ENCODE measurements at places on chromosomes 2 and 18.
A peak's percentile ranks its signal among the peaks of the same experiment; 100 is the strongest.

GRCh38 chr2:217469203-217469810 lies 533.5 kb downstream of the TNS1 start:
- DNase-seq: no peak

DNA sequence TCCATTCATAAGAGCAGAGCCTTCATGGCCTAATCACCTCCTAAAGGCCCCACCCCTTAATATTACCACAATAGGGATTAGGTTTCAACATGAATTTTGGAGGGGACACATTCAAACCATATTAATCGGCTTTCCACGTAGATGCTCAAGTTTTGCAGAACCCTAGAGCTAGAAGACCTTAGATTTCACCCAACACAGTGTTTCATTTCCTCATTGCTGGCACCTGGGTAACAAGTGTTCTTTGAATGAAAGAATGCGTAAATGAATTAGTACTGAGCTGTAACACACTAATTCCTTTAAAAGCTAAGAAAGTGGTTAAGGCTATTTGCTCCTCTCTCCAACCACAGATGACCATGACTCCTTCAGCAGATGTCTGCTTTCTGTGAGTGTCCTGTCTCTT lies 252.5 kb downstream of the SMAD2 start:
- DNase-seq: no peak

- DNase-seq: peak; percentile 61
These were observed 599 bp downstream of the ADAM23 start for GRCh38 chr2:206443735-206444527.

DNA sequence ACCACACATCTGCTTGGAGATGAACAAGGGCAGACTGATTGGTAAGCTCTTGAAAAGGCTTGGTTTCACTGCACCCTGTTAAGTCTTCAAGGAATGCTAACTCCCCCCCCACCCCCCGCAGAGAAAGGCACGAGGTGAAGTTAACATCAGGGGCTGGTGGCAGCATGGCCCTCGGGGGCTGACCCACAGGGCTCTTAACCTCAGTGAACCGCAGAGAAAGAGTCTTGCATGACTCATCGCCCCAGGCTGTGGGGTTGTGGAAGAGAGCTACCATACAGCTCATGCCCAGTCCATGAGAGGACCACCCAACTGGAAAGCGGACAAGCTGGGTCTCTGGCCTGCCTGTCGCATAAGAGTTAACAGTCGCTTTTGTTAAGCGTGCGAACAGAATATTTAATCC lies 10.6 kb upstream of the CEP68 start:
- DNase-seq: no peak

DNA sequence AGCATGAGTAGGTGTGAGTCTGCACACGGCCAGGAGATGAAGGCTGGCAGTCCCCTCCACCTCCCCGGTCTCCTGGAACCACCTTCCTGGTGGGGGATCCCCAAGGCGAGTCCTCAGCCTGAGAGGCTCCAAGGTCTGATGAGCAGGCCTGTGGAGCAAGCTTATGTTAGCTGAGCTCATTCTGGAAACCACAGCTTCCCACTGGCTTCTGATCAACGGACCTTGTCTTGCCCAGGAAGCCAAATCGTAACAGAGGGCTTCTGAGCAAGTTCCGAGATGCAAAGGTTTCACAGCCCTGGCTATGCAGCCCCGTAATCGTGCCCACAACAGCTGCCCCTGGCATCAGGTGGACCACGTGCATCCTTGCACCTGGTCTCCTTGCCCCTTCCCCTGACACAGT lies 28.8 kb upstream of the GPR55 start:
- no peak for DNase-seq

- DNase-seq: no peak
These were observed 75.3 kb upstream of the MGAT4A start for GRCh38 chr2:98806236-98806697.

GRCh38 chr2:86292571-86293515 lies 44.6 kb downstream of the REEP1 start:
- DNase-seq: no peak

Data from hematopoietic multipotent progenitor cell treated with erythropoietin and hydrocortisone succinate and interleukin-3 and kit ligand, for 4 days (in vitro differentiated cells).